ENCODE measurements at places on chromosomes 6 and 20. TPM values are rescaled to one million over a fixed set of nuclear protein-coding genes. Genes with fewer than 3 reads are reported as not detected.
A peak's percentile ranks its signal among the peaks of the same experiment; 100 is the strongest.

DNA sequence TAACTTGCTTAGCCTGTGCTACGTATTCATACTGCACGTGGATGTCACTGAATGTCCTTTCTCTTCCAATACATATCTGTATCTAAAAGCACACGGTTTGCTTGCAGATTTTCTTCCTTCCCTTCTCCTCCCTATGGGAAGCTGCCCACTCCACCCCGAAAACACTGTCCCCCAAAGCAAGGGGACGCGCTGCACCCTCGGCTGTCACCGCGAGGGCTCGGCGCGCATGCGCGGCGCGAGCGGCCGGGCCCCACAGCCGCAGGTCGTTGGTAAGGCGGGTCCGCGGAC is 659 bp downstream of the TMX4 start:
- DNase-seq, result no peak

DNA sequence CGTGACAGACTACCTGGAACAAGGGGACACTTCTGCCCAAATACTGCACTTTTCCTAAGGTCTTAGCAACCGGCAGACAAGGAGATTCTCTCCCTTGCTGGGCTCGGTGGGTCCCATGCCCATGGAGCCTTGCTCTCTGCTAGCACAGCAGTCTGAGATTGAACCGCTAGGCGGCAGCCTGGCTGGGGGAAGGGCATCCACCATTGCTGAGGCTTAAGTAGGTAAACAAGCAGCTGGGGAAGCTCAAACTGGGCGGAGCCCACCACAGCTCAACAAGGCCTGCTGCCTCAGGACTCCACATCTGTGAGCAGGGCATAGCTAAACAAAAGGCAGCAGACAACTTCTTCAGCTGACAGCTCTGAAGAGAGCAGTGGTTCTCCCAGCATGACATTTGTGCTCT is 87.8 kb upstream of the ASCC3 start:
- DNase-seq, result no peak

- no peak for DNase-seq
These were observed 632.8 kb downstream of the HDGFL1 start for GRCh38 chr6:23202207-23202606.

DNA sequence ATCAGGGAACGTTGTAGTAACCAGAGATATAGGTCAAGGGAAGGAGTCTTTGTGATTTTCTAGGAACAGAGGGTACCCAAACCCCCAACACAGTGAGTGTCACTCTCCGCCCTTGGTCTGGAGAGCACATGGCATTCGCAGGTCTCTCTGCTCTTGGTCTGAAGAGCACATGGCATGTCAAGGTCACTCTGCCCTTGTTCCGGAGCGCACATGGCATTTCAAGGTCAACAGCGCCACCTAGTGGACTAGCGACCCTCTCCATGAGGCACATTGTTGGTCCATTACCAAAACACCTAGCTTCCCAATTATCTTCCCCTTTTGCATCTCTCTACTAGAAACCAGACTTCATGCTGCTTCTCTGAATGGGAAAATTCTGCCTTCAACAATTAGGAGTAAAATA is 260.0 kb downstream of the C6orf118 start:
- no peak for DNase-seq

- DNase-seq, result no peak
These were observed 44.4 kb downstream of the RSPO3 start for GRCh38 chr6:127162836-127163235.

- no peak for DNase-seq
These were observed 20.6 kb upstream of the FBXO9 start for GRCh38 chr6:53044572-53044971.

GRCh38 chr6:163008186-163008585 is 280.4 kb downstream of the PACRG start:
- no peak for DNase-seq

DNA sequence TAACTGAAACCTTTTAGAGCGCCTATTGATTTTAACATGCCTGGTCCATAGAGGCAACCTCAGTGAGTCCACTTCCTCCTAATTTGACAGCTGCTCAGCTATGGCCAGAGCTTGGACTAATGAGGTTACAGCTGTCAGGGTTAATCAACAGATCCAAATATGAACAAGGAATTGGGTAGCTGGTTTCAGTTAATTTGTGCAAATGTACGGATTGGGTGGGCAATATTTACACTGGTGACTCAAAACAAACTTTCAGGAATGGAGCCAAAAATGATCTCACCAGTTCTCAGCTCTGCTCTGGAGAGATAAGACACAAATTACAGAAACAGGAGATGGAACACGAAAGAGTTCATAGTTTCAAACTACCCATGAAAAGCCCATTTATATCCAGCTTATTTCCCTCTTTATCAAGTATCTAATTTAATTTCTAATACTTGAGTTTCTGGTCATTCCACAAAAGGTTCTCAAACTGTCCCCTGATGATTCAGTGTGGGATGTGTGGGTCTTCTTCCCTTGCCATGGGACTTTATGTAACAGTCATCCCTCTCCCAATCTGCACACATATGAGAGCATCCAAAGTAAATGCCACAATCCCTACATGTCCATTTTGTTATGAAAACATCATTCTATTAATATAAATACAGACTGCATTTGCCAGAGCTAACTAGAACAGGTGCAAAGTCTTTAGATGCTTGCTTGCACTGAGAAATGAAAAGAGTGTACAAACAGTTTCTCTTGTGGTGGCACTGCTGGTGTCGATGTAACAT is 149.9 kb downstream of the RPS12 start:
- DNase-seq, result peak; percentile 51

DNA sequence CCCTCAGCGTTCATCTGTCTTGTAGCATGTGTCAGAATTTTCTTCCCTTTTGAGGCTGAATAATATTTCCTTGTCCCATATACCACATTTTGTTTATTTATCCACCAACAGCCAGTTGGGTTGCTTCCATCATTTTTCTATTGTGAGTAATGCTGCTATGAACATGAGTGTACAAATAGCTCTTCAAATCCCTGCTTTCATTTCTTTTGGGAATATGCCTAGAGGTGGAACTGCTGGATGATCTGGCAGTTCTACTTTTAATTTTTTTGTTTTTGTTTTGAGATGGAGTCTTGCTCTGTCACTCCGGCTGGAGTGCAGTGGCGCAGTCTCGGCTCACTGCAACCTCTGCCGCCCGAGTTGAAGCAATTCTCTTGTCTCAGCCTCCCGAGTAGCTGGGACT is 64.7 kb downstream of the SASH1 start:
- peak; percentile 9 for DNase-seq

DNA sequence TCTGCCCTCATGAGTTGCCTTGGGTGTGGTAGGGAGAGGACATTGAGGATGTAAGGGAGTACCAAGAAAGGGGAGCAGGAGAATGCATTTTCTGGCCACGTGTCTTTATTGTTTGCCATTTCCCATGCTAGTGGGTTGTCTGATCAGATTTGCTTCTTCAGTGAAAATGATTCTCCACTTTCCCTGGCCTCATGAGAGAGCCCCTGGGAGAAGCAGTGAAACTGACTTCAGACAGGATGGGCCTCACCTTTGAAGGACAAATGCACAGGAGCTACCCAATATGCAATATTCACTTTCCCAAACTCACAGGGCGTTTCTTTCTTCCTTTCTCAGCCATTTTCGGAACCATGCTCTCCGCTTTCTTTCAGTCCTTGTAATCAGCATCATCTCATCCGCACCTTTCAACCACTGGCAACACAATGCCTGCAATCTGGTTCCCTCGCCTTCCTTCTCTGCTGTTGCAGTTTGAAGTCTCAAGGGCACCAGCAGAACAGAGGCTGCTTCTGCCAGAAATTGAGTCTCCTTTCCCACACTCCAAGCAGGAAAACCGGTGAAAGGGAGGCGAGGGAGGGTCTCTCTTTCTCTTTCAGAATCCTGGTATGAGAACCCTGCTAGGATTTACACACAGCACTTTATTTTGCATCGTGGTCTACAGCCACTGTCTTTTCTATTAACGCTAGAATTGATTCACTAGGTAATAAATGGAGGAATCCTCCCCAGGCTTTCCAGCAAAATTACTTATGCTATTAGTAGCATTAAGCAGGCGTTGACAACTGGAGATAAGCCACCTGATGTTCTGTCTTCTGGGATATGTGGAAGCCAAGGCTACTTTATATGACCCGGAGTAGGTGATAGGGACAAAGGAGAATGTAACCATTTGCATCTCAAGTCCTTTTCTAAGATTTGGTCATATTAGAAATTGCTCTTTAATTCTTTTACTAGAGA is 62.0 kb upstream of the FAM184A start:
- DNase-seq, result no peak

DNA sequence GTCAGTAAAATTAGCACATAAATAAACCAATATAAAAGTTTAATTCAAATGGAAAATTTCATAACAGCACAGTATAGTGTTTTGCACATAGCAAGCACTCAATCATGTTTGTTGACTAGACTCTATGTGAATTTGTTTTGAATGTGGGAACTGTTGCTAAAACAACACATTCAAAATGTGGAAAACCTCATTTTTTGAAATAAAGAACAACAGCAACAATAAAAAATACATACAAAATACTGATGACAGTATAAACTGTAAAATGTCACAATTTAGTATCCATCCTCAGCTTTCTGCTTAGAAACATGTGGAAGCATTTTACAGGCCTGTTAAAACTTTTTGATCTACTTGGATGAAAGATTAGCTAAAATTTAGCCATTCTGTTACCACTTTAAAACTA is 47.4 kb downstream of the HDAC2 start:
- no peak for DNase-seq

- DNase-seq, result no peak
These were observed 914.5 kb downstream of the EYS start for GRCh38 chr6:64792534-64792933.

DNA sequence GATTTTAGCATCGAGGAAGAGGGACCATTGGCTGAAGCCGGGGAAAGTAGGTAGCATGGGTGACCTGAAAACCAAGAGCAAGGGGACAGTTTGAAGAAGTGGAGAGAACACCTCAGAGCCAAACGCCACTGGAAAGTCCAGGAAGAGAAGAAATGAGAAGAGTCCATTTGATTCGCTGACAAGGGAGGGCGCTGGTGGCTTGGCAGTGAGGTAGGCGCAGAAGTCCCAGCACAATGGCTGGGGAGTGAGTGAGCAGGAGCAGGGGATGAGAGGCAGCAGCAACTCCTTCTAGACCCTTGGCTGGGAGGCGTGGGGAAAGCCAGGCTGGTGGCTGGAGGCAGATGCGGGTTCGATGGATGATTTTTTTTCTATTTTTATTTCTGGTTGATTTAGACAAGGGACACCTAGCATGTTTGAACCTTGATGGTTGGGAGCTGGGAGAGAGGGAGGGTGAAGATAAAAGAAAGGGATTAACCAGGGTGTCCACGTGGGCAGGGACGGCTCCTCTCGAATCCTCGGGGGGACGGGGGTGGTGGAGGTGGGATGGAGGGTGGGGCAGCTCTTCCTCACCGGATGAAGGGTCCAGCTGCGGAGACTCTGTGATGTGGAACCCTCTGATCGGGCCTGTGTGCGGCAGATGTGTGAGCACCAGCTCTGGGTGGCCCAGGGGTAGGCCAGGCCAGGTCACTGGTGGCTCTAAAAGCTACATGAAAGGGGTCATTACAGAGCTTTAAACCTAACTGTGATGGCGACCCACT is 164.2 kb downstream of the NFATC2 start:
- DNase-seq, result no peak

- no peak for DNase-seq
These were observed 34.8 kb upstream of the MYB start for GRCh38 chr6:135146162-135146934.

DNA sequence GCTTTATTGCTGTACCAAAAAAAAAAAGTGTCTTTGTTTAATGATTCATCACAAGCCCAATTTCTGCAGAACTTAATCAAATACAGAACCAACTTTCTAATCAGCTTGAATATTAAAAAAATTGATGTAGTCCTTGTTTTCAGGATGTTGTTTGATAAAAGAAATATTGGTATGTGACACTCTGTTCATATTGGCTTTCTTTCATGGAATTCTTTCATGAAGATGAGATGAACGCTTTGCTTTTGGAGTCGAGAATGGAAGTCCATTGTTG is 184.3 kb downstream of the ZNF217 start:
- DNase-seq, result no peak

DNA sequence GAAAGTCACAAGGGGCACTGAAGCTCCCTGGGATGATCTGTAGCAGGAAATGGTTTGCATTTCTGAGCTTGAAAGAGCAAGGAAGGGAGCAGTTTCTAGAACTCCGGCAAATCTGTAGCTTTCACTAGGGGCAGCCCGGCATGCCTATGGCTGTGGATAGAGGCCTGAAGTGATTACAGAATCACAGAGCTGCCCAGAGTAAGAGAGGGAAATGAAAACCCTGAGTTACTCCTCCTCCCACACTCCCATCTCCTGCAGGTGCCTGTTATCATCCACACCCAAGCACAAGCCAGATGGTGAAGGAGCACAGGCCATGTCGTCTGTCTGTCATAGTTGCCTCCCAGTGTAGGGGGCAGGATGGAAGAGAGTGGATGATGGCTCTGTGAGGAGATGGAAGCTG is 37.1 kb downstream of the HLA-F start:
- no peak for DNase-seq

- DNase-seq, result no peak
These were observed 69.8 kb upstream of the TINAG start for GRCh38 chr6:54238396-54238795.

DNA sequence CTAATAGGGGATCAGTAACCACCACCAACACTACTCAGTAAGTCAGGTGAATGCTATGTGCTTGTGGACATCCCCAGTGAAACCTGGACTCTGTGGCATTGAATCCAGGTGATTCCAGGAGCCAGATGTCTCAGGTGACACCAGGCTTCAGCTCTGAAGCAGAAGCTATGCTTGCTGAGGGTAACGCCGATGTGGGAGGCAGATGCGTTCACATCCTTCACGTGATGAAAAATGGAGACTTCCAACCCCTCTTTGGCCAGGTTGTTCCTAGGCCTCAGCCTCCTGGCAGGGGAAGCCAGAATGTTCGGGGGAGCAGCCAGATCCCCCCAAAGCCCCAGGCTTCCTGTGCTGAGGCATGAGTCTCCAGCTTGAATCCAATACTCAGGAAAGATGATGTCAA is 209.8 kb upstream of the PDE10A start:
- DNase-seq, result no peak

DNA sequence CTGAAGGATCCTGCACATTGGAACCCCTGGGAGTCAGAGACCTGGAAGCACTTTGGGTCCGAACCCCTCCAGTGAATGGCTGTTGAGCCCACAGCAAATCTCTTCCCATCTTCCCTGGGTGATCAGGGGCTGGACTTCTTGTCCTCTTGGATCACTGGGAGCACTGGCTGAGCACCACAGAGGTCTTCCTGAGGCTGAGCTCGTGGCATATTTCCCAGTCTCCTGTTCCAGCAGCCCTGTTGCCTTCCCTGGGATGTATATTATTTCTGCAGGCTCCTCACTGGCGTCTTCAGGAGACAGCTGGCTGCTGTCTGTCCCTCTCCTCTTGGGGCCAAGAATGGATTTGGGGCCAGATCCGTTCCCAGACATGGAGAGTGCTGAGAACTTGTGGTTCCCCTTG is 43.4 kb downstream of the PTK7 start:
- DNase-seq, result no peak

The POM121L2 gene
- total RNA-seq, result not detected

The HLA-G gene
- 0.38 TPM for total RNA-seq

The SNX14 gene
- total RNA-seq, result 99.1 TPM

The RTEL1 gene
- 36.0 TPM for total RNA-seq

The ZNF292 gene
- 34.1 TPM for total RNA-seq

The SOX4 gene
- 32.8 TPM for total RNA-seq

The SYS1 gene
- 35.1 TPM for total RNA-seq

Measured in PC-9 (cell line).